ENCODE measurements at places on chromosomes 2 and 18.

DNA sequence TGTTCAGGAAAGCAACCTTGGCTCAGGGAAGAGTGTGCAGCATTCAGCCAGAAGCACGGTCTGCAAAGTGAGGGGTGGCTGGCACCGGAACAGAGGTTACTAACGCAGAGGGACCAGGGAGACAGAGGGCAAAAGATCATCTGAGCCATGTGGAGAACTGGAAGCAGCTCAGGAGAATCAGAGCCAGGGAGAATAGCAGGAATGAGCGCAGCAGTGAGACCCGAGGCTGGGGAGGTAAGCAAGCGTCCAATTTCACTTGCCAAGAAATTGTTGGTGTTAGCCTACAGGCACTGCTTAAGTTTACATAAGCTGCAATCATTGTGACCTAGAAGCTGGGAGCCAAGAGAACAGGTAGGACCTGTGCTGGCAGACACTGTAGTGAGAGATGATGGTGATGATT is 372.6 kb upstream of the POU3F3 start:
- DNase-seq = no peak

- no peak for DNase-seq
Measured at GRCh38 chr2:196104066-196104465, 35.4 kb upstream of the DNAH7 start.

GRCh38 chr2:83596592-83597282 is 862.3 kb downstream of the SUCLG1 start:
- no peak for DNase-seq

DNA sequence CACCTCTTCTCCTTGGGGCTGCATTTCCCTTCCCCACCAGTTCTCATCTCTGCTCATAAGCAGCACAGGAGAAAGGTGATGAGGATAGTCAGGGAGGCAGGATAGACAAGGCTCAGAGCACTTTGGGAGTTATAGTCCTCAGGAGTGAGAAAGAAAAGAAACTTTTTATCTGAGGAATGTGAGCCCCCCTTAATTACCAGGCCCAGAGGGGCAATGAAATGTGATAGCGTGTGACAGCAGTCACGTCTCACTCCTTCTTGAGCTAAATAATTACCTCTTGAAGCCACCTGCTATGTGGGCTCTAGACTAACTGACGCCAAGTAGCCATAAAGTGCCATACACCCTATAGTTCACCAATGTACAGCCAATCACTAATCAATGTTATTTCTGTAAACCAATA is 105.8 kb downstream of the SPP2 start:
- DNase-seq = no peak

- DNase-seq = no peak
Measured at GRCh38 chr2:115174651-115175050, 732.2 kb downstream of the DPP10 start.

GRCh38 chr2:18473241-18474181 is 86.9 kb downstream of the RDH14 start:
- no peak for DNase-seq

GRCh38 chr18:47209171-47209570 is 33.0 kb upstream of the IER3IP1 start:
- no peak for DNase-seq

DNA sequence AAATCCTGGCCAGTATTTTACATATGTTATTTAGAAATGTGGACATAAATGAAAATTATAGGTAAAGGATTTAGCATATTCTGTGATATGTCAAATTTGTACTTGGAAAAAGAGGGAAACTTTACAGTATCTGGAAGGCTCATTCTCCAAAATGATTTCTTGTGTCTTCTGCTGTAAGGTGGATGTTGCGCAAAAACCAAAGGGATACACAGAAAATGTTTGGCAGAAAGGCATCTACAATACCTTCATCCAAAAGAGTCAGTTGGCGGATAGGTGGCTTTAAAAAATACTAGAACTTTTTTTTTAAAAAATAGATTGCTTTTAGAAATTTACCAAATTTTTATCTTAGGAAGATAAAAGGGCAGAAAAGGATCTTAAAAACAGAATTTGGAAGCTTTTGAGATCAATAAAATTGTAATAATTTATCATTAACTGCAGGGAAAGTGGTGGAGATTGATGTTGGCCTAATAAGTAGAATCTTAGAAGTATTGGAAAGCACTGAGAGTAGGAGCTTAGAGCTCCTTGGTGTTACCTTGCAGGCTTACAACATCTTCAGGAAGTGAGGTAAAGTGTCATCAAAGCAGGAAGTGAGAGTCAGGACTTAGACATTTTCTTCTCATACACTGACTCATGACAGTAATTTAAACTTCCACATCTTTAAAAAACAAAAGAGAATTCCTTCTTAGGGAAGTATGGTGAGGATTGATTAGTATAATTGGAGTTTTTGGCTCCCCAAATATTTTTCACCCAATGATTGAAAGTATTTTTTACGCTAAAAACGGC is 2.1 kb downstream of the NABP1 start:
- DNase-seq = no peak

GRCh38 chr2:239537633-239538356 is 137.0 kb upstream of the HDAC4 start:
- no peak for DNase-seq

DNA sequence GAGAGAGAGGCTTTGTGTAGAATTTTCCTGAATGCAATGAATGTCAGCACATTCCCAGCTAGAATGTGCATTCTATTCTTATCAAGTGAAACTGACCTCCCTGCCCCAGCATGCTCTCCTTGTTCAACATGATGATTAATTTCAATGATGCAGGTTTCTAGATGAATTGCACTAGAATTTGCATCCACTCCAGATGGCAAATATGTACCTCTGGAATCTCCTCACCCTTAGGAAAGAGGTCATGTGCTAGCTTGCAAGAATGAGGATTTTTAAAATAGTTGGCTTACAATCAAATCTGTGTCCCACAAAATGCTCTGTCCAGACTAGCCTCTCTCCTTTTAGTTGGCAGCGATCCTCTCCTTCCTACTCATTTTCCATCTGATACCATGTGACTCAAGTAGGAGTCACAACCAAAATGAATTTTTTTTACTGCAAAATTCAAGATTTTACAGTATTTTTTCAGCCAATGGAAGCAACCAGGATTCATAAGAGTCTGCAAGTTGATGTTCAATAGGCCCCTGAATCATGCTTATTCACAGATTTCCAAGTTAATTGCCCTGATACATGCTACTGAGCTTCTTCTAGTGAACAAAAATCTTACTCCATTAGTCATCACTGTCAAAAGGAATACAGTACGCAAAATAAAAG is 21.0 kb upstream of the STAT4 start:
- DNase-seq = no peak

DNA sequence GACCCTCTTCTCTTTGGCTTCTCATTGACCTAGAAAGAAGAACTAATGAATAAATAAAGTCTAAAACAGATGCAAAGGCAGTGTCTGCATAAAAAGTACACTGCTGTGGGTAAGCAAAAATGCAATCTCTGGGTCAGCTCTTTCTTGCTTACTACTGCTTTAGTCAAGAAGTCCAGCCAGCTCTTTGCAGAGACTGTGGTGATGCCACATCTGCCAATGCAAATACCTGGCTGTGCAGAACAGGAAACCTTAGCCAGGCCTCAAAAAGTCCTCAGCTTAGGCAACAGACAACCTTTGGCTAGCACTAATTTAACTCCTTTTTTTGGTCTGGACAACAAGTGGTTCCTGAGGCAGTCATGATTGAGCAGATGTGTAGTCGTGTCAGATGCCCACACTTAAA is 73.6 kb upstream of the RND3 start:
- DNase-seq = no peak

GRCh38 chr18:10805587-10806118 is 279.8 kb downstream of the NAPG start:
- no peak for DNase-seq

- no peak for DNase-seq
Measured at GRCh38 chr2:226623587-226624368, 175.8 kb downstream of the IRS1 start.

DNA sequence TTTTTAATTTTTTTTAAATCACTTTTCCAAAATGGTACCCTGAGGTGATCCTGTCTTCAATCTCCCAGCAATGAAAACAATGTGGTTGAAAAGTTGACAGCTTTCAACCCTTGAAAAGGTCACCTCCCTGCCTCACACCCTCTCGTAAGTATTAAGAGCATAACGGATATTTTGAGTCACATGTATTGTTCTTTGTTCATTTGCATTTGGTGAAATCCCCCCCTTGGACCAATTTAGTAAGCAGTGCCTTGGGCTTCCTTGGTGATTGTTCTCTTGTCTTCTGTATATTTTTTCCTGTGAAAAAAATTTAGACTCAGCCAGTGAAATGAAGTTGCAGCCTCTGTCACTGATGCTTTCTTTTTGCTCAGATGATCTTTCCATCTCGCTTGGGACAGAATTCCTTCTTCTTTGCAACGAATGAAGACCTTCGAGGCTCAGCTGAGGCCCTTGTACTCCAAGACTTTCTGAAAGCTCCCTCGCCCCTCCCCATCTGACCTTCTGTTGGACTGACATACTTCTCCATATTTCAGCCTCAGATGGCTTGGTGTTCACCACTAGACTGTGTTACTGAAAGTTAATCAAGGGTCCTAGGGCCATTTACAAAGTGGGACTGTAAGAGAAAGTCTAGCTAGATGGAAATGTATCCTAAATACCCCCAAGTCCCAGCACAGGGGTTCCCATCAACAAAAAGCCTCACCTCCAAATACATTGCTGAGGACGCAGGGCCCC is 158.4 kb downstream of the BCL2 start:
- no peak for DNase-seq

DNA sequence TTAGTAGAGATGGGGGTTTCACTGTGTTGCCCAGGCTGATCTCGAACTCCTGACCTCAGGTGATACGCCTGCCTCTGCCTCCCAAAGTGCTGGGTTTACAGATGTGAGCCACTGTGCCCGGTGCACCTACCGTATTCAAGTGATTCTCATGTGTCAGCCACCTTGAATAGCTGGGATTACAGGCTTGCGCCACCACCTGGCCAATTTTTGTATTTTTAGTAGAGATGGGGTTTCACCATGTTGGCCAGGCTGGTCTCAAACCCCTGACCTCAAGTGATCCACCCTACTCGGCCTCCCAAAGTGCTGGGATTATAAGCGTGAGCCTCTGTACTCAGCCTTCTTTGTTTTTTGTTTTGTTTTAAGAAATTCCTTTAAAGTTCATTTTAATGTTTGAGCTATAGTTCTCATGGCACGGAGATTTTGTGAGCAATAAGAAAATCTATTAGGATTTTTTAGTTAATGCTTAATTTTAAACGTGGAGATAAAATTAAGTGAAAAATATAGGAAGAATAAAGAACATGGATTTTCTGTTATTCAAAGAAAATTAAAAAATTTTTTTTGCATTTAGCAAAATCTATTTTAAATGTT is 242.6 kb downstream of the PHLPP1 start:
- DNase-seq = no peak

- DNase-seq = no peak
Measured at GRCh38 chr18:37955201-37955600, 389.6 kb upstream of the CELF4 start.

DNA sequence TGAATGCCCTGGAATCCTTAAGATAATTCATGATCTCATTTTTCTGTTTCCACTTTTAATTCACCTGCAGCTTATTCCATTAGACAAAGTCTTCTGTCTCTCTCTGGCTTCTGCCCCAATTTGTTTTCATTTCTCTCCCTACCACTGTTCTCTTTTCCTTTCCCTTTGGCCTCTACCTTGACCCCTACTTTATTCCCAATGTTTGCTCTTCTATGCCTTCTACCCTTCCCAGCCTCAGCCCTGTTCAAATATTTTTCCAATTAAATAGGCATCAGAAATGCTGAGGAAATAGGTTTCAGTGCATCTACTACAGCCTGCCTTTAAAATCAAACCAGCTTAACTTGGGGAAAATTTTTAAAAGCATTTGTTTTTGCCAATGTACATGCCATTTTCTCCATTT is 443.7 kb upstream of the CWC22 start:
- DNase-seq = no peak

GRCh38 chr2:69163109-69163508 is 150.1 kb downstream of the ANTXR1 start:
- DNase-seq = no peak

DNA sequence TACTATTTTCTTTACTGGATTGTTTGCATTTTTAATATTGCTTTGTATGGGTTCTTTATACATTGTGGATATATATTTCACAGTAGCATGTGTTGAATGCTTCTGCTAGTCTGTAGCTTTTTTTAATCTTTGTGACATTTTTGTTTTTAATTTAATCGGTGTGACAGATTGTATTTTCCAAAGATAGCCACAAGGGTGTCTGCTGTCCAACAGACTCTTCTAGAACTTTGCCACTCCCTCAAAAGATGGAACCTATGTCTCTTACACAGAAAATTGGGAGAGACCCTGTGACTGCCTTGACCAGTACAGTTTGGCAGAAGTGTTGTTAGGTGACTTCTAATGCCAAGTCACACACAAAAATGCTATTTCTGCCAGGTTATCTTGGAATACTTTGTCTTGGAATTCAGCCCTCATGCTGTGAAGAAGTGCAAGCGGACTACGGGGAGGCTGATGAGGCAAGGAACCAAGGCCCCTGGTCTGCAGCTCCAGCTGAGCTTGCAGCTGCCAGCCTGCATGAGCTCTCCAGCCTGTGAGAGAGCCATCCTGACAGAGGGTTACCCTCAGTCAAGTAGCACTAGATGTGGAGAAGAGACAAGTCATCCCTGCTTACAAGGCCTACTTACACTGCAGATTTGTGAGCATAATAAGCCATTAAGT is 110.8 kb downstream of the TDRD15 start:
- no peak for DNase-seq

DNA sequence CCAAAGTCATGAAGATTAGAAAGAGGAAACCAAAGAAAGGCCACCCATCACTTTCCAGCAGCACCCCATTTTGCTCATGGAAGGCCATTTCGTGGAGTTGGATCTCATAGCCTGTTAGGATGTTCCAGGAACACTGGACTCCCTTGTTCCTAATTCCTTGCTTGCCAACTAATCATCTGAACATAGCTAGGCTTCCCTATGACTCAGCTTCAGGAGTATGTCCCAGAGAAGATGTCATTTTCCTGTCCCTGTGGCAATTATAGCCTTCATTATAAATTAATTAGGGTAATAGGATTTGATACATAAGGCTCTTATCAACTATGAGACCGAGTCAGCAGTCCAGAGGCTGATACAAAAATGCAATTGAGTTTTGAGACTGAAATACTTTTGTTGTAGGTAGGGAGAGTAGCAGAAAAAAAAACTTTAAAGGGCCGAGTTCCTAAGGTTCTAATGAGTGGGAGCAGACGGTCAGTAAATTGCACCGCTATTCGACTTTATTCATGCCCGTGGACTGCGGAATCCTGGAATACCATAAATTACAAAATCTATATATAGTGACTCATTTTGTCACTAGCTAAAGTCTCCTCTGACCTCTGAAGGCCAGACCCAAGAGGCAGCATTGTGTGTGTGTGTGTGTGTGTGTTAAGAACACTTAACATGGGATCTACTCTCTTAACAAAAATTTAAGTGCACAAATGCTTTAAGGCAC is 311.8 kb downstream of the FBXO15 start:
- DNase-seq = no peak

GRCh38 chr2:212274215-212274614 is 264.4 kb downstream of the ERBB4 start:
- DNase-seq = no peak

DNA sequence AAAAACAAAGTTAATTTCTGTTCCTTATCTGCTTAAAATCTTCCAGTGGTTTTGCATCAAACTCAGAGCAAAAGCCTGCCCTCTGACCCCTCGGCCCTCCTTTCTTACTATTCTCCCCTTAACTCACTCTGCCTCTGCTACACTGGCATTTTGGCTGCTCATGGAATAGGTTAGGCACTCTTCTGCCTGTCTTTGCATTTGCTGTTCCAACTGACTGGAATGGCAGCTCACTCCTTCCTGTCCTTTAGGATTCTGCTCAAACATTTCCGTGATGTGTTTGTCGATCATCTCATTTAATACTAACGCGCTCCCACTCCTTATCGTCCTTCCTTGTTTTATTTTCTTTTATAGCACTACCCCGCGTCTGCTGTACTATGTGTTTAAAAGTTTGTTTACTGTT is 815 bp downstream of the CEBPZ start:
- no peak for DNase-seq
